ENCODE measurements at places on chromosomes 13 and 19.

DNA sequence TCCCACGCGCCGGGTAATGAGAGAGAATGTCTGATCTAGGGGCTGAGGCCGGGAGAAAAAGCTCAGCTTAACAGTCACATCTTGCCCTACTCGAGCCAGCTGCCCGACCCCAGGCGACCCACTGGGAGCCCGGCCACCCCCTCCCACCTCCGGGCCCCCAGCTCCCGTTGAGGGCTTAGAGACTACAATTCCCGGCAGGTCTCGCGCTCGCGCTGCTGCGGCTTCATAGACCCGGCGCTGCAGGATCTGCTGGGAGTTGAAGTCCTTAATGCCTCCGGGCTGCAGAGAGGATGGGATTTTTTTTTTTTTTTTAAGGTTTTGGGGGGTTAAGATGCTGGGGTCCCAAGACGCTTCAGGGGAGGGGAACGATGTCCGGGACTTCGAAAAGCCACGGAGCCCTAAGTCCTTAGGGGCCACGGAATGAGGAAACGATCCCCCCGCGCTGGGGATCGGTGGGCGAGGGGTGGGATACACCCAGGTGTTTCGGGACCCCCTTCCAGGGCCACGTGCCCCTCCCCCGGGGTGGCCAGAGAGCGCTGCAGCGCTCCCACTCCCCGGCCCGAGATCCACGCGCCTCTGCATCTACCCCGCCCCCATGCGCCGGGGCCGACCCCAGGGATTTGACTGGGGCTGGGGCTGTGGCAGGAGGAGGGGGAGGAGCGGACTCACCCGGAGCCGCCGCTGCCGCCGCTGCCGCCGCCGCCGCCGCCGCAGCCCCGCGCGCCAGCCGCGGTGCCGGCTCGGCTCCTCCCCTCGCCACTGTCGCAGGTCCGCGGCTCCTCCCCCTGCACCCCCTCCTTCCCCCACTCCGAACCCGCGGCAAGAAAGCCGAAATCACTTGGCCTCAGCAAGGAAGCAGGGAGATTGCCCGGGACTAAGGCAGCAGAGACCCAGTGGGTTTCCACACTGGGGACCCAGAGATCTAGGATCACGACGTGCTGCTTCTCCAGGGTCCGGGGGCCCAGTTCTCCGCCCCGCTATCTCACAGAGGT is at the start of gene SYT3:
Gene SYT3, minus strand, starts transcription at position 761 of the 992 bp plus-strand sequence. CDS start 2,470 bp downstream, outside the sequence.
- DNase-seq: no peak

- DNase-seq: no peak
These were observed 18.4 kb upstream of the CCL25 start for GRCh38 chr19:8034178-8034525.

GRCh38 chr13:102289606-102290005 is 112.2 kb downstream of the FGF14 start:
- DNase-seq: no peak

GRCh38 chr13:111402441-111402840 is 82.0 kb downstream of the TEX29 start:
- no peak for DNase-seq

DNA sequence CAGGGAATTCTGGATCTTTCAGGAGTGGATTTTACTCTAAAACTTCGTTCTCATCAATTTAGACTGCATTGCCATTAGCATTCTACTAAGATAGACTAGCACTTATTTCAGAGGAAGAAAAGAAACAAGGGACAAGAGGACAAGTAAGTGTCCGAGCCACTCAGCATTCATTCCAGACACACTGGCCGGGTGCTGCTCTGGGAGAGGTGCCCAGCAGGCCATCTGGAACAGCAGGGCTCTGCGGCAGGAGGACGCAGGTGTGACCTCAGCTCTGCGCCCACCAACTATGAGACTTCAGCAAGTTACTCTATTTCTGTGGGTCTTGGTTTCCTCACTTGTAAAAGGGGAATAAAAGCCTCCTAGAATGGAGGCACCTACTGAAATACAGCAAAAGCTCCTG is 4.2 kb downstream of the EPS15L1 start:
- no peak for DNase-seq

GRCh38 chr13:94799299-94799698 is 87.0 kb upstream of the SOX21 start:
- no peak for DNase-seq

DNA sequence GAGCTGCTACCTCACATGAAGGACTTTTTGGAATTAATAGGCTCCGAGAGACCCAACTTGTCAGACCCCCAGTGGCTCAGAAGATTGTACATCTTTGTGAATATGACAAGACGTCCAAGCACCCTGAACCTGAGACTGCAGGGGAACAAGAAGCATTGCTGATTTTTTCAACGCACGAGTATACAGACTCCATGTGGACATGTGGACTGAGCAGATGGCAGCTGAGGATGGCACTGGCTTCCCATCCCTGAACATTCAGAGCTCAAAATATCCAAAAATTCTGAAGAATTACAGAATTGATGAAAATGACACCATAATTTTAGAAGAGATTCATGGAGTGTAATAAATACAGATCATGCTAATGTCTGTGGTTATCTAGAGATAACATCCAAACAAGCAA is 254.1 kb downstream of the MZT1 start:
- DNase-seq: no peak

- DNase-seq: no peak
These were observed 22.8 kb downstream of the ONECUT3 start for GRCh38 chr19:1775951-1776605.

GRCh38 chr19:48196933-48197665 is 26.6 kb downstream of the ZSWIM9 start:
- no peak for DNase-seq

GRCh38 chr13:21638319-21639282 is 32.3 kb upstream of the FGF9 start:
- no peak for DNase-seq

DNA sequence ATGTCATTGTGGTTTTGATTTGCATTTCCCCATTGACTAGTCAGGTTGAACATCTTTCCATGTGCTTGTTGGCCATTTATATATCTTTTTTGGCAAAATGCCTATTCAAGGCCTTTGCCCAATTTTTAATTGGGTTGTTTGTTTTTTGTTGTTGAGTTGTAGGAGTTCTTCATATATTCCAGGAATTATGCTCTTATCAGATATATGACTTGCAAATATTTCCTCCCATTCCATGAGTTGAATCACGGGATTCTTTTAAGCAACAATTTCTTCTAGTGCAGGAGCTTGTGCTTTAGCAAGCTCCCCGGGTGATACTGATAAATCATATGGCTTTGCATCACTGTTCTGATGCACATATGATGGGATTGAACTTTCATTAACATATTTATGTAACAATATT is 47.0 kb upstream of the FLT1 start:
- no peak for DNase-seq

DNA sequence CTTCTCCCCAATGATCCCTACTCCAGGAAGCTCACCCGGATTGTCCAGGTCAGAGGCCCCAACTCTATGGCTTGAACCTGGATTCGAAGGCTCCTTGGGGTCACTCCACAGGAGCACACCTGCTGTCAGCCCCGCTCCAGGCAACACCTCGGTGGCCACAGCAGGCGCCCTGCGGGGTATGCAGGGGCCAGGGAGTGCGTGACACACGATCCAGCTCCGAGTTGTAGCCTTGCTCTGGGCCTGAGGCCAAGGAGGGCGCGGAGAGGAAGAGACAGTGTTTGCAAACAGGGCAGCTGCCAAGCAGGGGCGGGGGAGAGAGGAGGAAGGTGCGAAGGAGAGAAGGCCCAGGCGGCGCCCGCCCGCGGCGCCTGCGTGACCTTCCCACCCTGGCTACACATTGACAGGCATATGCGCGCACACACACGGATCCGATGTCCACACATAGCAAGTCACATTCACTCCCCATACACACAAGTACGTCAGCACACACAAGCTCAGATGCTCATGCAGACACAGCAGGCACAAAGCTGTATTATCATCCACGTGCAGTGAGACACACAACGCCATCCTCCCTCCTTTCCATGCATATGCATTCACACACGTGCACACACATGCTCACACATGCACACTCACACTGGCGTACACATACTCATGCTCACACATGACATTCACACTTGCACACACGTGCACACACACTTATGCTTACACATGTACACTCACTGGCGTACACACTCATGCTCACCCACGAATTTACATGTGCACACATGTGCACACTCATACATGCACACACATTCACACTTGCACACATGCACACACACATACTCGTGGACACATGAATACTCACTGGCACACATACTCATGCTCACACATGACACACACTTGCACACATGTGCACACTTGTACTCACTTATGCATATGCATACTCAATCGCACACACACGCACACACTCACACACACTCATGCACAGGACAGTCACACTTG is 10.4 kb downstream of the SBK2 start:
- DNase-seq: no peak

DNA sequence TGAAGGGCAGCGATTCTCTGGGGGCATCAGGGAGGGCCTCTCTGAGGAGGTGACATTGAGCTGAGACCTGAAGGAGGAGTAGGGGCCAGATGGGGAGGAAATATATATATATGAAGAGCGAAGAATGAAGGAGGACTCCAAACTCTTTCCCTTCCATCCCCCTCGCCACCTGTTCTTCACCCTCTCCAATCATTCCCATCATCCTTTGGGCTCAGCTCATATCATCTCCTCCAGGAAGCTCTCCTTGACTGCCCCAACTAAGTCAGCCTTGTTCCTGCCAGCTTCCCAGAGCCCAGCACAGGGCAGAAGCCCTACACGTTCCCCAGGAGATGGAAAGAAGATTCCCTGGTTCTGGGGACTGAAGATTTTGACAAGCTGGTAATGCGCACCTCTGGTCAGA is 33.0 kb upstream of the SEMA6B start:
- DNase-seq: no peak

GRCh38 chr19:1864480-1865171 is 1.2 kb upstream of the KLF16 start:
- no peak for DNase-seq

- no peak for DNase-seq
These were observed 39.0 kb downstream of the SERTM1 start for GRCh38 chr13:36712770-36713169.

DNA sequence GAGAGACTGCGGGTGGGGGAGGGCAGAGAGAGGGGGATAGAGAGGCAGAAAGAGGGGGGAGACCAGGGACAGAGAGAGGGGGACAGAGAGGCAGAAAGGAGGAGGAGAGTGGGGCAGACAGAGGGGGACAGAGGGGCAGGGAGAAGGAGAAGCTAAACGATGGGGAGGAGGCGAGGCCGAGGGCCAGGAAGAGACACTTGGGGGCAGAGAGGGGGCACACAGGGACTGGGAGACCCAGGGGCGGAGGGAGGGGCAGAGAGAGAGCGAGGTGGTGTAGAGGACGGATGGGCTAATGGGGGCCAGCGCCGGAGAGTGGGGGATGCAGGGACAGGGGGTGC is 666 bp downstream of the MEIS3 start:
- DNase-seq: no peak

DNA sequence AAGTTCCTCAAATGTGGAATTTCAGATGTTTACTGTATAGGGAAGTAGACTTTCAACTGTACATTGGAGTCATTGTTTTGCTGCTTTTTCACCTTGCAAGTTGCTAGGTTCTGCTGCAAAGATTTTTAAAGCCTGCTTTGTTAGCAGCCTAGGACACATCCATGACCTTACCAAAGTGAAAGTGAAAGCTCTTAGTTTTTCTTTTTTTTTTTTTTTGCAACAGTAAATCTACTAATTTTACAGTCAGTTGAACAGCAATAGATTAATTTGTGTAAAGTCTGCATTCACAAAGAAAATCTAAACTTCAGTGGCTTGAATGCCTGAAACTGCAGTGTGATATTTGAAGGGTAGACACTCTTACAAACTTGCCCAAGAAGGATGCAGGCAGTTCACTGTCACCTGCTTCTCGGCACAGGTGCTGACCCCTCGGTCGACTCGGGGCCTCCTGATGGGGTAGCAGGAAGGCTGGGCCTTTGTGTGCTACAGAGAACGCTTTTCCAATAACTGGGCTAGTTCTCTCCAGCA is 5.0 kb upstream of the MTIF3 start:
- DNase-seq: no peak

DNA sequence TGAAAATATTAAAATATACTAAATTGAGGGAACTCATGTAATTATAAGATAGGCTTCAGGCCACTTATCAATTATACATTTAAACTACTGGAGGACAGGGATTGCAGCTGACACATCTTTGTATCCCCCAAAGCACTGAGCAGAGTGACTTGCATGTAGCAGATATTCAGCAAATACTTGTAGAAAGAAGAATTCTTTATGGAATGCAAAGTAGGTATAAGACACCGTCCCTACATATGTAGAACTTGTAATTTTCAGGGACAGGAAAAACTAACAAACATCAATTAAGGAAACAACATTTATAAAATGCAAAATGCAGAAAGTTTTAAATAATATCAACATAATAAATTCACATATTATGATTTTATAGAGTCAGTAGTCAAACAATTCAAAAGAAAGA is 719.2 kb downstream of the OLFM4 start:
- no peak for DNase-seq

DNA sequence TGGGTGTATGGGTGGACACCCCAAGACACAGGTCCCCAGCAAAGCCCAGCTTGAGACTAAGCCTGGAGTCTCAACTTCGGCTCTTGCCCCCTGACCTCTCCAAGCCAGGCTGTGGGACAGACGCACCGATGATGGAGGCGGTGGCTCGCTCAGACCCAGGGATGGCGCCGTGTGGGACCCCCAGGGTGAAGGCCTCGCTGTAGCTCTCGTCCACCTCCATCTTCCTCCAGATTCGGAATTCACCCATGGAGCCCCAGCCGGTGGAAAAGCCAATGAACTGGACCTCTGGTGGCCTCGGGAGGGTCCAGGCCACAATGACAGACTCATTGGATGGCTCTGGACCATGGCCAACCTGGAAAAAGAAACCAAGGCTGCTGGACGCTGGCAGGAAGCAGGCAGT is 39.1 kb downstream of the F2RL3 start:
- no peak for DNase-seq

- DNase-seq: no peak
These were observed 66.0 kb downstream of the ABCC4 start for GRCh38 chr13:95235199-95235756.

GRCh38 chr13:105764486-105764885 is 771.0 kb downstream of the EFNB2 start:
- DNase-seq: no peak

DNA sequence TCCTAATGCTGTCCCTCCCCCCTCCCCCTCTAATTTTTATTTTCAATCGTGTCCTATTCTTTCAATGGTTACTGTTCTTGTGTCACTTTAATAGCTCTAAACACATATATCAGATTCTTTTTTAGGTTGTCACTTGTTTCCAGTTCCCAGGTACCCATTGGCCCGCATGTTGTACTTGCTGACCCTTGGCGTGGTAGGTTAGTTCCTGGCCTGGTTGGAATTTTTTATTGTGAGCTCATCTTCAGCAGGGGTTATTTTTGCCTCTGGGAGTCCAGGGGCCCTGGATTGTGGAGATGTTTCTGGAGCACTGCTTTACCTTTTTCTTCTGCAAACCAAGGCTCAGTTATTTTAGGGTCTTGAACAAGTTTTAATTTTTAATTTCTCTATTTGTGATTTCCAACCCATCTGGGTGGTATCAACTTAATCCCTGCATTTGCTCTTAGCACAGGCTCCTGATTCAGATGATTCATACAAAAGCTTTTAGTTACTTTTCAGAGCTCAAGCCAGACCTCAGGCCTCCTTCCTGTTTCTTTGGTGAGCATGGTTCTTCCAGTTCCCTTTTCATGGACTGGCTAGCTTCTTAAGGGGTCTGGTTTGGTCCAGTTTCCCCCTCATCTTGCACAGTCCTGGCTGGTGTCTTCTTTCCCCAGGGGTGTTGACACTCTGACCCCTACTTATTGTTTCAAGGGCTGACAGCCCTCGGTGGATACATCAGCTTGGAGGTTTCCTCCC is 220.5 kb downstream of the TM9SF2 start:
- DNase-seq: no peak

- DNase-seq: no peak
These were observed 543.6 kb downstream of the RFC3 start for GRCh38 chr13:34361560-34361959.

Data from stimulated activated CD4-positive, alpha-beta T cell treated with anti-CD3 and anti-CD28 coated beads, Interleukin-1b, Interleukin-23, amount 100 ng/mL, for 1 hour (primary cell).